Hematopoietic multipotent progenitor cell treated with erythropoietin and hydrocortisone succinate and interleukin-3 and kit ligand, for 4 days (in vitro differentiated cells): ENCODE measurements at places on chromosomes 16 and 17.

DNA sequence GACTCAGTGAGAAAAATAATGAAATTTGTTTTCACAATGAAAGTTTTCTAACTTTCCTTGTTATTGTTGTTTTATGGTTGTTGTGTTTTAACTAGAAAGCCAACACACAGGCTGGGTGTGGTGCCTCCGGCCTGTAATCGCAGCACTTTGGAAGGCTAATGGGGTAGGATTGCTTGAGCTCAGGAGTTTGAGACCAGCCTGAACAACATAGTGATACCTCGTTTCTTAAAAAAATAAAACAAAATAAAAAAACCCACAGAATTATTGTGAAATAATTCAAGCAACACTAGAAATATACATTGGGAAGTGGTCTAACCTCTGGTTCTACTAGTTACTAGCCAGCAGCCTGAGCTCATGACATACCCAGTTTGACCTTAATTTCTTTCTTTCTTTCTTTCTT, 630 bp downstream of the MILR1 start:
- DNase-seq, result peak; percentile 64

DNA sequence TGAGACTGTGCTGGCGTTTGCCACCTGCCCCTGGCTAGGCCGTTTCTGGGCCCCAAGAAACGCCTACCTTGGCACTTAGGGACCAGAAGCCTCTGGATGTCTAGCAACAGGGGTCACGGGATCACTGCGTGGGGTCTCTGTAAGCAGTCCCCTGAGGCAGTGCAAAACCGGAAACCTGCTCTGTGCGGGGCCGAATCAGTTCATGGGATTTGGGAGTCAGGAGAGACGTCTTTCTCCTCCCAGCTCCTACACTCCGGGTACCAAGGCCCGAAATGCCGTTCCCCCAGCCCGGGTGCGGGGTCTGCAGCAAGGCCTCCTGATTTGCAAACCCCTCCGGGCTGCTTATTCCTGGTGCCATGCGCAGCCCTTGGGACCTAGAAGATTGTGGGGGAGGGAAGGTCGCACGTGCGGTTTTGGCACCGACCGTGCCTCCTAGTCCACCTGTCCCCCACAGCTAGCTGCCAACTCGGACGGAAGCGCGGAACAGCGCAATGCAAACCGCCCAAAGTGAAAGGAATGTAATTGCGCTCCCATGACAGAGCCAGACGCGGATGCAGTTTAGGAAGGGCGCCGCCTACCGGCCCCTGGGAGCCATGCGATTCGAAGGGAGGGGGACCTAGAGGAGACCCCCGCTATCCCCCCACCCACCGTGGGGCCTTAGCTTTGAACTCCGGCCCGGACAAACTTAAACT, 6.5 kb downstream of the IRX5 start:
- peak; percentile 49 for DNase-seq

- DNase-seq, result peak; percentile 90
Observed at GRCh38 chr16:23801378-23801777, 34.4 kb upstream of the PRKCB start.

- DNase-seq, result no peak
Observed at GRCh38 chr16:55184619-55185018, 139.4 kb upstream of the IRX6 start.

- peak; percentile 11 for DNase-seq
Observed at GRCh38 chr17:68381076-68381900, 76.0 kb downstream of the WIPI1 start.

DNA sequence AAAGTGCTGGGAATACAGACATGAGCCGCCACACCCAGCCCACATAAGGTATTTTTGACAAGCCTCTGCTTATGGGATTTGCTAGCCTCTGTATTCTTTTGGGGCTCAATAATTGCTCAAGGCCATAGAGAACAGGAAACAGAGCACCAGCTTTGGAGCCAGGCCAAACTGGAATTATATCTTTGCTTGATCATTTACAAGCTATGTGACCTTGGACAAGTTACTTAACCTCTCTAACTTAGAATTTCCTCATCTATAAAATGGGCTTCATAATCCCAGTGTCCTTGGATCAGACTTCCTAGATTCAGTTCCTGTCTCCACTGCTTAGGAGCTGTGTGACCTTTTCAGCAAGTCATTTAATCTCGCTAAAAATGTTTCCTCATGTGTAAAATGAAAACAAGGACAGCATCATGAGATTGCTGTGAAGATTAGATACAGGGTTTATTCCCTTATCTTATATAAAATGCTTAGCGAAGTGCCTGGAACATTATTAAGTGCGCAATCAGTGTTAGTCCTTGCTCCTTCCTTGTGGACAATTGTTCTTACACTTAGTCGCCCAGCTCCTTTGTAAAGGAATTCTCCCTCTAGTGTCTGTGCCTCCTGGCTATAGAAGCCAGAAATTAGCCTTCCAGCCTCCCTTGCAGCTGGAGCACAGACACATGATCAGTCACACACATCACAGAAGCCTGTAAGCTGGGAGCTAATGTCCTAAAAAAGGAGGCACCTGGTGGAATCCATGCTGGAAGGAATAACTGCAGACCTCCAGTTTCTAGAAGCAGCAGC, 16.6 kb downstream of the KRT9 start:
- DNase-seq, result no peak

- no peak for DNase-seq
Observed at GRCh38 chr17:46150216-46150963, 42.8 kb downstream of the KANSL1 start.

DNA sequence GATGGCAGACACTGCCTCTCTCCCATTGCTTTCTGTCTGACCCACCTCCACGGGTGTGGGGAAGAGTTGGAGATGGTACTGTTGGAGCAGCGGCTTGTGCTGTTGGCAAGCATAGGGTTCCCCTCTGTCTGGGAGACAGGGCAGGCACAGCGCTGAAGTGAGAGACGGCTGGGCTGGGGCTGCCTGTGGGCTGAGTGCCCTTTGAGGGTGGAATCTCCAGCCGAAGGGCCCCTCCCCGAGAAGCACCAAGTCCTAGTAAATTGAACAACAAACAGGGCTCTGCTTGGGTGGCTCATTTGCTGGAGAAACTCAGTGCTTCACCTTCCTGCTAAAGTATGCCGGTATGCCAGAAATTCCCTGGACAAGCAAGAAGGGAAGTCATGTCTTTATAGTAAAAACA, 79.7 kb downstream of the KSR1 start:
- no peak for DNase-seq

- DNase-seq, result no peak
Observed at GRCh38 chr17:44049294-44050060, 17.0 kb downstream of the LSM12 start.

- no peak for DNase-seq
Observed at GRCh38 chr17:60750640-60751039, 73.0 kb downstream of the BCAS3 start.

- DNase-seq, result peak; percentile 24
Observed at GRCh38 chr17:20072692-20072992, 63.5 kb downstream of the SPECC1 start.

DNA sequence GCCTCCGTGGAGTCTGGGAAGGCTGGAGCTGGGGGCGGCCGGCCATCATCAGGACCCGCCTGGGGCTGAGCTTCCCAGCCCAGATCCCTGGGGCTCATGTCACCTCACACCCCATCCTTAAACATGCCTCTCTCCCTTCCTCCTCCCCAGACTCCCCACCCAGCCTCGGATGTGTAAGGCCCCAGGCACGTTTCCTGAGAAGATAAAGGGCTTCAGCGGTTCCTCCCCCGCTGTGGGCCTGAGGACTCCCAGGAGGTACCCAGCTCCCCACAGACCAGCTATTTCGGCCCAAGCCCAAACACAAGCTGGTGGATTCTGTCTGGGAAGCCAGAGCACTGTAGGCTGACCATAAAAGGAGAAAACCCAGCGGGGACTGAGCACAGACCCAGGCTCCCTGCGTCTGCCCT, 49.2 kb downstream of the MYH11 start:
- peak; percentile 73 for DNase-seq

DNA sequence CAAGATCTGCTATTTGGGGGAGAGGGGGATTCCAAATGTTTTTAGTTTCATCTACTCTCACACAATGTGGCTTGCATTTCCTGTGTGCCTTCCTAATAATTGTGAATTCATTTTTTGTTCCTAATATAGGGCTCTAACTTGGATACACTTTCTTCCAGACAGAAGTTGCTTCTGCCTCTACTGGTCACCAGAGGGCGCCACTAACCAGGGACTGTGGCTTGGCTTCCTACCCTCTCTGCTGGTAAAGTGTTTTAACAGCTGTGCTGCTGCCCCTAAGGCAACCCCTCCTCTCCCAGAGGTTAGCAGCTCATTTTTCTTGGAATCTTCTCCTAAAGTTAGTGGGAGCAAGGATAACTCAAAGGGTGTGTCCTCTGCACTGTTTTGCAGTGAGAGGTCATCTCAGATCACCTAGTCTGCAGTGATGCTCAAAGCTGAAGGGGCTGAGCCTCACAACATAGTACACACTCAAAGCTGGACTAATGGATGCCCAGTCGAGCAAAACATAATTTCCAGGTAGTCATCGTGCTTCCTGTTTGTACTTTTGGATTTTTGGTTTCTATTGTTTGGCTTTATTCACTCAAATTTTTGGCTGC, 5.0 kb upstream of the PRSS54 start:
- peak; percentile 55 for DNase-seq

- DNase-seq, result no peak
Observed at GRCh38 chr16:86118467-86119307, 219.7 kb downstream of the IRF8 start.

- no peak for DNase-seq
Observed at GRCh38 chr16:56630134-56630533, 2.3 kb upstream of the MT1M start.

- DNase-seq, result no peak
Observed at GRCh38 chr16:23930791-23931190, 95.0 kb downstream of the PRKCB start.

GRCh38 chr17:56891751-56892150, 22.1 kb downstream of the TRIM25 start:
- peak; percentile 57 for DNase-seq

- no peak for DNase-seq
Observed at GRCh38 chr16:84278968-84279367, 15.7 kb upstream of the WFDC1 start.

GRCh38 chr16:66358231-66358630, 8.3 kb upstream of the CDH5 start:
- no peak for DNase-seq

DNA sequence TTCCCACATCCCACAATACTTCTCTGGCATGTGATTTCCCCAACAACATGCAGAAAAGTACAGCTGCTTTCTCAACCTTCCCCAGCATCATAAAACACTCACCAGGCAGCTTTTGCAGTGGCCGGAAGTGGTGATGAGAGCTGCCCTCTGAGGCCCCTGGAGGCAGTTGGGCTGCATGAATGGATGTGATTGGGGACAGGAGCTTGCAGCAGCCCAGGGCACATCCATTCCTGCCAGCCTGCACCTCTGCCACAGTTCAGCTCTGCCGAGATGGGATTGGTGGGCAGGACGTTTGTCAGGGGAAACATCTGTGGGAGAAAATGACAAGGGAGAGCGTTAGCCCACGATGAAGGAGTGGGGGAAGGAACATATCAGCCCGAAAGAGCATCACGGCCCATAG, 19.8 kb downstream of the NUBP1 start:
- peak; percentile 47 for DNase-seq

GRCh38 chr17:31654936-31655335, 204.1 kb downstream of the COPRS start:
- peak; percentile 22 for DNase-seq

DNA sequence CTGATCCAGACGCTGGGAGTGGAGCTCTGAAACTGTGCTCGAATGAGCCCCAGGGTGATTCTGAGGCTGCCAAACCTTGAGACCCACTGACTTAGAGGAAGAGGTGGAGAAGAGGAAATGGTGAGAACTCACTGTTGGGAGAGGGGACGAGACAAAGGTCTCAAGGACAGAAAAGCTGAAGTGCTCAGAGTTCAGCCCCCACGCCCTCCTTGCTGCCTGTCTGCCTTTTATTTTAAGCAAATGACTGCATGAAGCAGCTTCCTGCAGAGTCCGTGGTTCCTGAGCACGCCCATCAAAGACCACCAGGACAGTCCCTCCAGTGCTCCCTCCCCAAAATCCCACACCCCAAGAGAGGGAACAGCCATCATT, 20.4 kb downstream of the COTL1 start:
- DNase-seq, result peak; percentile 53

DNA sequence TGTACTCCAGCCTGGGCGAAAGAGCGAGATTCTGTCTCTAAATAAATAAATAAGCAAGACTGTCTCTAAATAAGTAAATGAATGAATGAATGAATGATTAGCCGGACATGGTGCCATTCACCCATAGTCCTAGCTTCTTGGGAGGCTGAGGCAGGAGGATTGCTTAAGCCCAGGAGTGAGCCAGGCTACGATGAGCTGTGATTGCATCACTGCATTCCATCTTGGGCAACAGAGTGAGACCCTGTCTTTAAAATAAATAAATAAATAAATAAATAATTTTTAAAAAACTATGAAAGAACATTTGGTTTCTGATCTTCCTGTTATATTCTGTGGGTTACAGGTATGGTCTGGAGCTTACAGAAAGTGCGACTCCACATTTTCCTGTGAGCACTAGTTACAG, 65.0 kb downstream of the C17orf58 start:
- DNase-seq, result no peak

- DNase-seq, result no peak
Observed at GRCh38 chr16:59336136-59336695, 602.1 kb upstream of the GOT2 start.

DNA sequence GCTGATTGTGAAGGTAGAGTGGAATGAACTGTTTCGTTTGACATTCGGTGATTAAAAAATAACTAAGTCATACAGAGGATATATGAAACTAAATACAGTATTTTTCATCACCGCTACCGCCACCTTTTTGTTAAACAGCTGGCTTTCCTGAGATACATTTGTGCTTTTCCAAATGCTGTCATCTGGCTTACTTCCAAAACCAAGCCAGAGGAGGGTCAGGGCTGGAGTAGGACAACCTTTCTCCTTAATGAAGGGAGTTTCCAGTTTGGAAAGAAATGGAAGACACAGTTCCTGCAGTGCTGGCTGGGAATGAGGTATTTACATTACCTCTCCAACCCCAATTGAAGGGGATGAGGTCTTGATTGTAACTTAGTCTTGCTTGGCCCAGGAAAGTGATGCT, 3.2 kb downstream of the TNRC6C start:
- no peak for DNase-seq

GRCh38 chr17:78108726-78109488, 19.6 kb downstream of the TMC6 start:
- no peak for DNase-seq

DNA sequence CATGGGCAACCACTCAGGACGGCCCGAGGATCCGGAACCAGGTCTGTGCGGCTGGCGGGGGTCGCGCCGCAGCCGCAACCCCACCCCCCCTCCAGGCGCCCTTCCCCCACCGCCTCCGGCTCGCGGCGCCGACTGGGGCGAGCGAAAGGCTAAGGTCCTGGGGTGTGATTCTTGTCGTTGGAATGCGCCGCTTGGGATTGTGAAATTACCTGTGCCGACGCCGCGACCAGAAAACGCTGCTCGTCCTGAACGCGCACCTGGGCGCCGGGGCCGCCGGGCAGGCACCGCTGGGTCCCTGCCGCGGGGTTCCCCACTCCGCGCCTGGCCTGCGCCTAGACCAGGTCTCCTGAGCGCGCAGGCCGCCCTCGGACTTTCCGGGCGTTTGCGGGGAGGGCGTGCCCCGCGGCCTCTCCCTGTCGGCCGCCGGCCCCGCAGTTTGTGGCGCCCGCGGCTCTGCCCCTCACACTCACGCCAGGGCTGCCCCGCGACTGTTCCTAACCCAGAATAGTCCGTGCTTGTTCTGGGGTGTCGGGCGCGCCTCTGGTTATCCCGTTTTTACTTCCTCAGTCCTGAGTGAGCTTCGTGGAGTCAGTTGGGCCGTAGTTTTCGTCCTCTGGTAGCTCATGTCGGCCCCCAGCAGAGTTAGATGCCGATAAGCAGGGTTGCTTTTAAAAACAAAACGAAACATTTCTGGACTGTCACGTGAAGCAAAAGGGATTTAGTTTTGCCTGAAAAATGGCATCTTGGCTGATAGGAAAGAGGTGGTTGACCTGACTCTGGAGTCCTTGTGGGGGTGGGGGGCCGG, 147.2 kb downstream of the SPECC1 start:
- DNase-seq, result peak; percentile 56
